ENCODE measurements at places on chromosomes 2 and 18.

DNA sequence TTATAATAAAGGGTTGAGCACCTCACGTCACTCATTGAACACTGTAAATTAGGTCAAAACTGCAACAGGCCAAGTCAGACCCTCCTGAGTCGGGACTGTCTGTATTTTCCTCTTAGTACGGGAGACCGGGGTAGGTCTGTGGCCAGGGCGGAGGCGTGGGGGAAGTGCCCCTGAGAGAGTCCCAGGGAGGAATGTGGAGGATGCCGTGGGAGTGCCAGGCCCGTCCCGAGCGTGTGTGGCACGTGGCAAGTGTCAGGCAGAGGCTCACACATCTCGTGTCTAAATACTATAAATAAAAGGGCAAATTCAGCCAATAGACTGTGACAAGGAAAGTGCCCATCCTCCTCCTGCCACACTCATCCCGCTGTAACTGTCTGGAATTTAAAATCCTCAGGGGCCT is 6.3 kb upstream of the HDAC4 start:
- no peak for DNase-seq

DNA sequence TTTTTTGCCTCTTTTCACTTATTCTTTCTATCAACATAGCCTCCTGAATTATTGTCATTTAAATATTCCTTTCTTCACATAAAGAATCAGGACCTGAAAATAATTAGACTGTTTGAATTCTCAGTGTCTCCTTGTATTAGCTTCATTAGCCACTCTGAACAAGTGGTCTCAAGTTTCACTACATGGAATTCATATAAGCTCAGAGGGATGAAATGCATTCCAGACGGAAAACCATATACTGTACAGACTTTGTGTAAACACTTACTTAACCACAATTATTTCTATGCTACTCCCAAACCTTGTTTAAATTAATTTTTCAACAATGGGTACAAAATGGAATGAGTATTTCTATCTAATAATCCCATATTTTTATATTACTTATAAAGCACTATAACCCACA is 53.4 kb downstream of the CHN1 start:
- DNase-seq, result no peak

DNA sequence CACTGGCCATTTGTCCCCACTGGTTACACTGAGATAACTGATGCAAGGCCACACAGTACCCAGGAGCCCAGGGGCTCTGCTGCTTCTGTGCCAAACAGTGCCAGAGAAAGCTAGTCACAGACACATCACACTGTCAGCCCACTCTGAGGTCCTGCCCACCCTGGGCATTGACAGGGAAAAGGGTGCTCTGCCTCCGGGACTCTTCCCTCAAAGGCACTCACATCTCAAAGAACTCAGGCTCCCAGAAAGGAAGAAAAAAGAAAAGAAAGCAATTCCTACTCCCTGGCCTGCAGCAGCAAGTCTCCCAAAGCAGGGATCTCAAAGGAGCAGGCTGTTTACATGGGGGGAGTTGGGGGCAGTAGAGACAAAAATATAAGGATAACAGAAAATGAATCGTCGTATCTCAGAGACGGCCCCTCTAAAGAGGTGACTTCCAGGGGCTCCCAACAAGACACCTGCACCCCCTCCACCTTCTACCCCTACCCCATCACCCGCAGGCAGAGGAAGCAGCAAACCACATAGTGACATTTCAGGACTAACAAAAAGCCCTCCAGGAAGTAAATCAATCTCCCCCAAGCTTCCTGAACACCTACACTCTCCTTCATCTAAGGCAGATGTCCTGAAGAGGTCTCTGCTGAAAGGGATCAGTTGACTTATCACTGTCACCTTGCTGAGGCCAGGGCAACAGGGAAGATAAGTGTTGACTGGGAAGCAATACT is 247.6 kb downstream of the TNS1 start:
- no peak for DNase-seq

GRCh38 chr2:113105047-113105785 is 22.2 kb upstream of the IL1RN start:
- no peak for DNase-seq

- no peak for DNase-seq
Observed at GRCh38 chr2:53021828-53022227, 745.8 kb upstream of the CHAC2 start.

GRCh38 chr2:20633794-20634506 is 16.9 kb downstream of the HS1BP3 start:
- no peak for DNase-seq

GRCh38 chr18:49055754-49056172 is 105.0 kb upstream of the SMAD7 start:
- no peak for DNase-seq

DNA sequence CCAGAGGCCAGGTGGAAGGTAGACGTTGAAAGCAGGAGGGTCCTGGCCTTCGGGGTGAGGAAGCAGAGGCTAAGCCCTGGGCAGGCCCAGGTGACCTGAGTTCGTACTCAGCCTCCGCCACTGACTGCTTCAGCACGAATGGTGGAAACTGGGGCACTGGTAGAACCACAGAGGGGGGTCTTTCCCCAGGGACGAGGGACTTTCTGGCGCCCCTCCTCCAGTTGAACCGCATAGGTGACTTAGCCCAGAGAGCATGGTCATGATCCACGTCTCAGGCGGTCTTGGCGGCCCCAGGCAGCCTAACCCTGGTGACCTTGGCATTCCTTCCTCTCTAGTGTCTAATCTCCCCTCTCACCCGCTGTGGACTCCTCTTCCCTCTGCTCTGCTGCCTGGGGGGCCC is 30.2 kb downstream of the INHBB start:
- no peak for DNase-seq

DNA sequence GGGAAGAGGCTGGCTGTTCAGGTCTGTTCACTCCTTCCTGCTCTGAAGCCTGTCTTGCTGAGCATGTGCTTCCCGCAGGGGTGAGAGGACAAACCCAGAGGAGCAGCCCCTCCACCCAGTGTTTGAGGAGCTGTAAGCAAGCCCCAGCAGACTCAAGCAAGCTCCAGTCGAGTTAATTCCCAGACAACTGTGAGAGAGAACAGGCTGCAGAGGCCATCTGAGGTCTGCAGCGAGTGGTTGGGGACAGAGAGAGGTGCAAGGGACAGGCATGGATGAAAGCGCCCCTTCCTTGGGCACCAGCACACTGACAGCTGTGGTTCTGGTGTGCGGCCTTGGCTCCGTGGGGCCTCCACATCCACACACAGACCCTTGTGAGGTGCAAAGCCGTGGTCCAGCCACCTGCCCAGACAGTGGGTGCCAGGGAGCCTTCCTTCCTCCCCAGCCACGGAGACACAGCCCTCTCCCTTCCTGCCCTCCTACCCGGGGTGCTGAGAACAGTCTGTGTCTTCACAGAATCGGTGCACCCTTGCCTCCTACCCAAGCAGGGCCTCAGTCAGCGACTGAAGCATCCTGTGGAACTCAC is 36.2 kb downstream of the MAL start:
- DNase-seq, result no peak

DNA sequence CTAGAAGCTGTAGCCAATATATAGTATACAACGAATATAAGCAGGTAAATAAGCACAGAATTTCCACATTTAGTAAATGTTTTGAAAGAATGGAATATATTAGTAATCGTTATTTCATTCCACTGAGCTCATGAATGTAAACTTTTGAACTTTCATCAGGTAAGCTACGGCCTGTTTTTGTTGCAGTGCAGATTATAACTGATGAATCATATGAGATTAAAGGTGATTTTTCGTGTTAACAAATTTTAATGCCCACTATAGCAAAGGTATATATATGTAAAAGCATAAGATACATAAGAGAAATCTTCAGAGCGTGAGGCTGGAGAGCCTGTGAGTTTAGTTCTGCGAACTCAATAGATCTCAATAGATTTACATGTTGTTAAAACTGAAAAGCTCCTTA is 1.1 kb downstream of the SCYGR1 start:
- no peak for DNase-seq
